Pancreas (tissue), 10 donors: ENCODE measurements at places on chromosomes 2 and 18.

DNA sequence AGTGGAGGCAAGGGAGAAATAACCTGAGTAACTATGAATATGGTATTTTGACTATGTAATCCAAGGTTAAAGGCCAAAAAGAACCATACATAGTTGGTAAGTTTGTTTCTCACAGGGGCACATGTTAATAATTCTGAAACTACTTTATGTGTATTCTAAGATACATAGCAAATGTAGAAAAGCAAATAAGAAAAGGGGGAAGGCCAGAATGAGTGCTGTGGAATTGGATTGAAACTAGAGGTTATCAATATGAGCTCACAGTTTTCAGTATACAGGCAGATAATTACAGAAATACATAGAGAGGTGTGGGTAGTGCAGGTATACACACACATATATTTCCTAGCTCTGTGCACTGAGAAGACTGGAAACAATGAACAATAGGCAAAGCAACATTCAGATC is 13.7 kb downstream of the INO80C start:
- DNase-seq = no peak

- DNase-seq = no peak
Observed at GRCh38 chr2:71333619-71334018, 2.0 kb downstream of the ZNF638 start.

DNA sequence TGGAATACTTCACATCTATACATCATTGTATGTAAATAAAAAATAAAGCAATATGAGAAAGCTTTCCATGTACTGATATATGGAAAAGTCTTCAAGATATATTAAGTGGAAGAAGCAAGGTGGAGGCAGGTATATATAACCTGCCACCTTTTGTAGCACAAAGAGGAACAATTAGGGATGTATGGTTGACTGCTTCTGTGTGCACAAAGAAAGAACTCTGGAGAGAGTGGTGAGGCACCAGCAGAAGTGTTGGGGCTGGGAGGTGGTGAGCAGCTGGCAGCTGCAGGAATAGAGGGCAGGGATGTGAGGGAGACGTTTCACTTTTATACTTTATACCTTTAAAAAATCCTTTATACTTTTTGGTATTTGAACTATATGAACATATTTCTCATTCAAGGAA is 26.1 kb downstream of the KIF5C start:
- DNase-seq = no peak

GRCh38 chr18:12659904-12660605 is 2.1 kb upstream of the SPIRE1 start:
- DNase-seq = no peak

GRCh38 chr18:55252901-55253300 is 293.6 kb upstream of the CCDC68 start:
- DNase-seq = no peak

DNA sequence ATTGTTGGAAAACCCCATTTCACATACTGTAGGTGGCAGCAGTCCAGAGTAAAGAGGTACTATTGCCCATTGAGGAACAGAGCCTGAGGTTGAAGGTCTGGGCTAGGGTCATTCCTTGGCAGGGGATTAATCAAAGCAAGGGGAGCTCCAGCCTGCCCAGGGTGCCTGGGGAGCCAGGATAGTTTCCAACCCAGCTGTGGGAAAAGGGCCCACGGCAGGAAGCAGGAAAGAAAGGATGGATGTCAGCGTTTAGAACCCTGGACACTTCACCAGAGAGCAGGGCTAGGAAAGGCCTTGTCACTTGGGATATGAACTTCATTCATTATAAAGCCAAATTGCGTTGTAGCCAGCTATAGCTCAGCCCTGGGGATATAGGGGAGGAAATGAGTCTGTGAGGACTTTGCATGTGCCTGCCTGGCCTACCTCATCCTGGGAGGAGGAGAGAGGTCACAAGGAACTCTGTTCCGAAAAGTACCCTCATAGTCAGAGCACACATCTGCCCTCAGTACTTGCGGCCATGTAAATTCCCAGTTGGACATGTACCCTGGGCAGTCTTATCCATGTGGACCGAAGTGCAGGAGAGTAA is 140.2 kb upstream of the COPS8 start:
- no peak for DNase-seq

DNA sequence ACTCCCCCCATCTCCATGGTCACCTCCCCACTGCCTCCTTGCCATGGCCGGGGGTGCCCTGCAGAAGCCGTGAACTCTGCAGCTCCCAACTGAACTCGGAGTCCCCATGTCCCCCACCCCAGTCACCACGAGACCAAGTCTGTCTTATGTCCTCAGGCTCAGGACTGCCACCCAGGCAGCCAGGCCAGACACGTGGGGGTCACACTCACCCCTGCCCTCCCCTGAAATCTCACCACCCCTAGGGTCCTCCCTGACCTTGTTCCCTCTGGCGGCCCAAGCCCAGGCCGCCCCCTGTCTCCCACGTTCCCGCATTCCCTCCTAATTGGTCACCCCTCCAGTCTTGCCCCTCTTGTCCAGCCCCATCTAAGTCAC is 11.0 kb downstream of the AQP12A start:
- no peak for DNase-seq

DNA sequence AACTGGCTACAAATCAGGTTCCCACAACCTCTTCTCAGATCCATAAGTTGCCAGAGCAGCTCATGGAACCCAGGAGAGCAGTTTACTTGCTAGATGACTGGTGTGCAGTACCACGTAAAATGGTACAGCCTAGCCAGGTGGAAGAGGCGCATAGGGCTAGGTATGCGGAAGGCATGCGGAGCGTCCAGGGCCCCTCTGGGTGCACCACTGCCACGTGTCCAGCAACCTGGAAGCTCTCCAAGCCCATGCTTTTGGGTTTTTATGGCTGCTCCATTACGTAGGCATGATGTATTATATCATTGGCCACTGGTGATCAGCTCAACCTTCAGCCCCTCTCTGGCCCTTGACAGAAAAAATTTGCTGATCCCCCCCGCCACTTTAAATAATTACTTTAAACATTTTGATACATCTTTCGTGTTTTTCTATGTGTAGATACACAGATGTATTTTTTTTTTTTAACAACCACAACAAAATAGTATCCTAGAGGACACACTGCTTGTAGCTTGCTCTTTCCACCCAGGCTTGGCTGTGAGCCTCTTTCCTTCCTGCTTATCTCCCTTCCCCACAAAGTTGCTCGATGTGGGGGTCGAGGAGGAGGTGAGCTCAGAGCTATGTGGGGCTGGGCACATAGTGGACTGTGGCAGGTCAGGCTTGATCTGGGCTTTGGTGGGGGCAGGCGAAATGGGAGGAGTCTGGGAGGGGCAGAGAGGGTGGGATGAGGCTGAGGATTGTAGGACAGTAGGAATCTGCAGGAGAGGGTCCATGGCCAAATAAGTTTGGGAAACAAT is 65.4 kb upstream of the MCFD2 start:
- no peak for DNase-seq

GRCh38 chr2:36329251-36329650 is 26.3 kb upstream of the CRIM1 start:
- DNase-seq = no peak

DNA sequence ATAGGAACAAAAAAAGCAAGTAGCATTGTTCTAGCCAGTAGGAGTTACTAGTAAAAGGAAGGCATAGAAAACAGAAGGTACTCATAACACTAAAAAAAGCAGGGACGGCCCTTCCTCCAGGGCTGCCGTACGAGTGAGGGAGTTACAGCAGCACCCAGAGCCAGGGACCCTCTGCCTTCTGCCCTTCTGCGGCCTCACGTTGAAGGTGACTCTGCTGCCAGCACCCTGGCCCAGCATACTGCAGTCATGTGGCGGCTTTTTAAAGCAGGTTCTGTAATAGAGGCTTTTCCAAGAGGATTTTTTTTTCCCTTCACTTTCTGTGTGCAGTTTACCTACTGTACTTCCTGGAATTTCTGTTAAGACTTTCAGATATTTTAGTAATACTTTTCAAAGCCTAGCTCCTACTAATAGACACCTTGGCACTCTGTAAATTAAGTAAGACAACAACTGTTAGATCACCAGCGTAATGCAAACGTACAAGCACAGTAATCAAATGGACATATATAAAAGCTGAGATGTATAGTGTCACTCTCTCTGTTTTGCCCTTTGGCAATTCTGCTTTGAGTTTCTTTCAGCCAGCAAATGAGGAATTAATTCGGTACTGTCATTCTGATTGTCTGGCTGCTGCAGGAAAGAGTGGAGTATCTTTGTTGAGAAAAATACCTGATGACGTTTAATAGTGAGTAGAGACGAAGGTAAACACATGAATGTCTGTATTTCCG is 161.5 kb downstream of the PTGR3 start:
- no peak for DNase-seq

- no peak for DNase-seq
Observed at GRCh38 chr18:57188851-57189557, 42.1 kb downstream of the BOD1L2 start.

- DNase-seq = no peak
Observed at GRCh38 chr18:78822949-78823285, 156.7 kb upstream of the SALL3 start.

GRCh38 chr2:70964596-70965386 is 13.6 kb upstream of the ANKRD53 start:
- DNase-seq = peak; percentile 69

GRCh38 chr18:649341-649740 is 8.1 kb upstream of the TYMS start:
- DNase-seq = no peak

GRCh38 chr18:48632676-48633257 is 93.9 kb downstream of the CTIF start:
- no peak for DNase-seq

- DNase-seq = no peak
Observed at GRCh38 chr2:148887350-148888002, 12.4 kb downstream of the KIF5C start.

DNA sequence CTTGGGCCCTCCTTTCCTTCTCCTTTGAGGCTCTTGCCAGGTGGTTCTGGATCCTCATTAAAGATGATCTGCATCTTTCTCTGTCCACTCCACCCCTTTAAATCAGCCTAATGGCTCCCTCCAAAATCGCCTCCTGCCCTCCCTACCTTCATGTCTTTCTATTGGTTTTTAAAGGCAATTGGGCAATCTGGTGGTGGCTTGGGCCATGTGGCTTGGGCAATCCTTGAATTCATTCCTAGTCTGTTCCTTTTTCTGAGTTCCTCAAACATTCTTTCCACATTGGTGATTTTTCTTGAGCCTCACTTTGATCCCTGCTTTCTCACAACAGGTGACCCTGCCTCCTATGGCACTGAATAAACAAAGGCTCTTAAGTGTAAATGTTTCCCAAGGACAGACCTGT is 266.2 kb upstream of the REV1 start:
- no peak for DNase-seq

DNA sequence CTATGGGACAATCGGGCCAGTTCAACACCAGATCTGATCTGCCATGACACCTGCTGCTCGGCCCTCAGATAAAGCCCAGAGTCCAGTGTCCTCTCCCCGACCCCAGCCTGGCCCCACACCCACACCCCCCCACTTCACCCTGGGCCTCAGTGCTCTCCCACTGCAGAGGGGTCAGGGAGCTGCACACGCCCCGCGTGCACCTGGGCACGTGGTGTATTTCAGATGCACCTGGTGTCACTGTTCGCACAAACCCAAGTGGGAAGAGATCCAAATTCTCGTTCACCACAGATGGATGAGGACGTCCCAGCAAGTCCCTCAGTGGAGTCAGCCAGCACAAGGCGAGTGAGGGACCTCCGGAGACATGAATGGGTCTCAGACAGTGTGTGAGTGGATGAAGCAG is 161.3 kb downstream of the RTP5 start:
- no peak for DNase-seq

- no peak for DNase-seq
Observed at GRCh38 chr18:42025491-42025890, 70.5 kb downstream of the PIK3C3 start.

- DNase-seq = no peak
Observed at GRCh38 chr2:33287507-33288005, 188.9 kb upstream of the RASGRP3 start.

GRCh38 chr2:191970867-191971266 is 124.0 kb upstream of the CAVIN2 start:
- DNase-seq = no peak

GRCh38 chr2:40317046-40317445 is 134.8 kb downstream of the SLC8A1 start:
- DNase-seq = no peak

GRCh38 chr2:9652898-9653479 is 22.2 kb upstream of the YWHAQ start:
- no peak for DNase-seq

DNA sequence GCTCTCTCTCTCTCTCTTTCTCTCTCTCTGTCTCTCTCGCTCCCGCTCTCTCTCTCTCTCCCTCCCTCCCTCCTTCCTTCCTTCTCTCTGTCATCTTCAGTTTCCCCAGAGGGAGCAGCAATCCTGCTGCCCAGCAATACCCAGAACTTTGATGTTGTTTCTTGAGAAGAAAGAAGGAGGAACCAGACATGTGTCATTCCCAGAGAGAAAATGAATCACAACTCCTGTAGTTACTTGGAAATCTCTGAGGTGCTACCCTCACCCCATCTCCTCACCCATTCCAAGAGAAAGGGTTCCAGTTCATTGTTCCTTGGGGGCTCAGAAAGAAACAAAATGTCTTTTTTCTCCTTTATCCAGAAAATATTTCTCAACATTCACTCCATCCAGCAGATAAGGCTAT is 449.1 kb downstream of the TNS1 start:
- no peak for DNase-seq

DNA sequence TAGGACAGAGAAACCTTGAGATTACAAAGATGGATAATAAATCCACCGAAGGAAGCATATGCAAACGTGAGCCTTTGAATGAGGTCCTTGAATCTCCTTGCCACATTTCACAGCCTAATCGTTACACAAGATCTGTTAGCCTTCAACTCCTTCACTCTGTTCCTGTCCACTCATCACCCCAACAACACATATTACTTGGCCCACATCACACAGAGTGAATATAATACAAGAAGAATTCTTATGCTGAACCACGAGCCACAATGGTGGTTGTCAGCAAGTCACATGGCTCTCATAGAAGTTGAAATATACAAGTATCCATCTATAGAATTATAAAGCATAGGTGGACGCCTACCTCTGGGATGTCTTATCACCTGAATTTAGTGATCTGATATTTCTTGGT is 12.6 kb downstream of the ZBTB7C start:
- no peak for DNase-seq

GRCh38 chr2:33336036-33336625 is 140.3 kb upstream of the RASGRP3 start:
- no peak for DNase-seq

- no peak for DNase-seq
Observed at GRCh38 chr2:45724335-45724734, 72.9 kb downstream of the PRKCE start.

GRCh38 chr2:227079726-227080125 is 84.3 kb downstream of the COL4A4 start:
- no peak for DNase-seq

DNA sequence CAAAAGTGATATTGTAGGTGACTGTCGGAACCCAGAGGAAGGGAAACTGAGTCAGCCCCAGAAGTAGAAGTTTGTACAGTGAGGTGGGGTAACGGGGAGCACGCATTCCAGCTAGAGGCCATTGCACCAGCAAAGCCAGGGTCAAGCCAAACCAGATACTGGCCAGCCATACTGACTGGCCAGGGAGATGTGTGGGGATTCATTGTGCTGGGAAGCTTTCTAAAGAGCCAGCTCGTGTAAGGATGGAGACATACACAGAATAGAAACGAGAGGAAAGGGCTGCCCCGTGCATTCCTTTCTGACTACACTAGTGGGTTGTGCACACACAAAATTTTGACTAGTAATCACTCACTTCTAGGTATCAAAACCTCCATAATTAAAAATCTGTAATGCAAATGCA is 175.3 kb upstream of the PID1 start:
- no peak for DNase-seq
